Forelimb muscle (tissue), 1 donor: ENCODE measurements at places on chromosomes 4 and X. TPM values are rescaled to one million over a fixed set of nuclear protein-coding genes. Genes with fewer than 3 reads are reported as not detected.

MAGEE2 gene
- polyA plus RNA-seq: 0.35 TPM

GRCh38 chr4:112083587-112084347 is 61.5 kb upstream of the FAM241A start:
- no peak for DNase-seq

DNA sequence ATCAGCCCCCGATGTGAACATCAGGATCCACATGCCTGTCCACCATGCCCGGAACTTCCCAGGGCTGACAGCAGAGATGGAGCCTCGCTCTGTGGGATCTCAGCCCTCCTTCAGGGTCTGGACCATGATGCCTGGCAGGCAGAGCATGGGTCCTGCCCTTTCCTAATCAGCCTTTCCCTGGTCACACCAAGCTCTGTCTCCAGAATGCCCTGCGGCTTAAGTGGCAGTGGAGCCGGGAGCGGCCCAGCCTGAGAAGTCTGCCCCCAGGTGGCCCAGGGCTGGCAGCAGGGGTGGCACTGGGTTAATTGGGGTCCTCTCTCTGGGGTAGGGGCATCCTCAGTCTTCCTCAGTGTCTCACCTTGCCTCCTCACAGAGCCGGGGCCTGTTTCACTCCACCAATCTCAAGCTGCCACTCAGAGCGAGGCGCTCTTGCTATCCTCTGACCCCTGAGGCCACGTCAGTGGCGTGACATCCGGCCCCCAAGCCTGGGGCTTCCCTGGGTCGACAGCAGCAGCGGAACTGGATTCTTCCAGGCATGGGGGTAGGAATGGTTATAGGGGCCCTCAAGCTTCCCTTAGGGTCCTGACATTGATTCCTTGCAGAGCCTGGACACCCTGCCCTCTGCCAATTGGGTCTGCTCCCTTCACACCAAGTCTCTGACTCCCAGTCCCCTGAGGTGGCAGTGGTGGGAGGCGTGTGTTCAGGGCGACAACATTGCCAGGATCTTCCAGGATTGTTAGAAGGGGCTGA is 20.8 kb upstream of the TMEM185A start:
- DNase-seq: no peak

- no peak for DNase-seq
Measured at GRCh38 chrX:12950851-12951594, 23.9 kb upstream of the TMSB4X start.

- DNase-seq: no peak
Measured at GRCh38 chrX:39298821-39299220, 497.6 kb downstream of the MID1IP1 start.

- no peak for DNase-seq
Measured at GRCh38 chrX:106588801-106589200, 23.0 kb upstream of the RADX start.

DNA sequence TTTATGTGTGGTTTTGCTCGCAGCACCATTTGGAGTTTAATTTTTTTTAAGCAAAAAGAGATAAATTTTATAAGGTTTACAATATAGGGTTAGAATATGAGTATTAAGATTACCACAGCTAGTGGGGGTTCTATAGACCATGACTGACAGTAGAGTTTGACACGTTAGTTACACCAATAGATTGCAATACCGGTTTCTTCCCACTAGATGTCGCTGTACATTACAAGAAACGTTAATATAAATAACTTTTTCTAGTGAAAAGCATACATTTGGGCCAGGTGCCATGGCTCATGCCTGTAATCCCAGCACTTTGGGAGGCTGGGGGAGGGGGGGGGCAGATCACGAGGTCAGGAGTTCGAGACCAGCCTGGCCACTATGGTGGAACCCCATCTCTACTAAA is 433.6 kb downstream of the MAGEB5 start:
- DNase-seq: no peak

GRCh38 chr4:1541449-1542225 is 135.4 kb upstream of the NKX1-1 start:
- no peak for DNase-seq
